NCI-H345 (cell line): ENCODE measurements at places on chromosomes 5 and 9.

DNA sequence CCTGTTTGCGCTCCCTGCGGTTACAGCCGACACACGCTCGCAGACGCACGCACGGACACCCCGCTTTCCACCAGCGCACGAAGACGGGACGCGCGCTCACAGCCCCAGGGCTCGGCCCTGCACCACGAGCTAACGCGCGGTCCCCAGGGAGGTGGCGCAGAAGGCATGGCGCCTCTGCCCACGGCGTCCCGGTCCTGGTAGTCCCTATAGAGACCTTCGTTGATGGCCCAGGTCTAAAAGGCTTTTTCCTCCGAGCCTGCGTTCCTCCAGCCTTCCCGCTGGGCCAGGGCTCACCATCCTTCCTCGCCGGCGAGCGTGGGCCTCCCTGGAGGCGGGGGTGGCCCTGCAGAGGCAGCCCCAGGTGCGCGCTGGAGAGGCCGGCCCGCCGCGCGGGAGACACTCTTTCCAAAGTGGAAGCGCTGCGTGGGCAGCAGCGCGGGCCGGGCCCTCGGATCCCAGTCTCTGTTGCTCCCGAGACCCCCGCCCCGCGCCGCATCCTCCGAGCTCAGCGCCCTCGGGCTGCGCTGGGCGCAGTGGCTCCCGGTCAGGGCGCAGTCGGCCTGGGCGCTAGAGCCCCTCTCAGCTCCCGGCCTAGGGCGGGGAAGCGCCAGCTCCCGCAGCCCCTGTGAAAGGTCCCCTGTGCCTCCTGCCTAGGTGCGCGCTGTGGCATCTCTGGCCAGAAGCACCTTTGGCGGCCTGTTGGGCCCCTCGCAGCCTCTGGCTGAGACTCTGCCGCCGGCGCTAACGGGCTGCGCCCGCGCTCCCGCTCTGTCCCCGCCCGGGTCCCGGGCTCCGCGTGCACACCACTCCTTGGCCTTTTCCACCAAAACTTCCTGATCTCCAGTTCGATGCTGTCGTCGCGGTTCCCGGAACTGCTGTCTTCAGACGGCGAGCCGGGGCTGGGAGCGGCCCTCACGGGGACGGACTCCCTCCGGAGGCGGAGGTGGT lies 31.9 kb upstream of the FANCC start:
- DNase-seq = no peak

DNA sequence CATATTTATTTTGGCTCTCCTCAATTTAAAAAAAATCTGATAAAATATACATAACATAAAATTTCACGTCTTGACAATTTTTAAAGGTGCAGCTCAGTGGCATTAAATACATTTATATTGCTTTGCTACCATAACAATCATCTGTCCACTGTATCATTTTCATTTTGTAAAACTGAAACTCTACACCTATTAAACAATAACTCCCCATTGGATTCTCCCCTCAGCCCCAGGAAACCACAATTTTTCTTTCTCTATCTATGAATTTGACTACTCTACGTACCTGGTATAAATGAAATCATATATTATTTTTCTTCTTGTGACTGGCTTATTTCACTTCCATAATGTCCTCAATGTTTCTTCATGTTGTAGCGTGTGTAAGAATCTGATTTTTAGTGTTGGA lies 563.5 kb downstream of the PRR16 start:
- no peak for DNase-seq

GRCh38 chr9:134234687-134235359 lies 70.5 kb upstream of the RNU6ATAC start:
- DNase-seq = no peak

- no peak for DNase-seq
Observed at GRCh38 chr9:92359394-92359995, 33.7 kb downstream of the CENPP start.

GRCh38 chr5:82641331-82642003 lies 363.3 kb upstream of the RPS23 start:
- DNase-seq = peak; percentile 82

DNA sequence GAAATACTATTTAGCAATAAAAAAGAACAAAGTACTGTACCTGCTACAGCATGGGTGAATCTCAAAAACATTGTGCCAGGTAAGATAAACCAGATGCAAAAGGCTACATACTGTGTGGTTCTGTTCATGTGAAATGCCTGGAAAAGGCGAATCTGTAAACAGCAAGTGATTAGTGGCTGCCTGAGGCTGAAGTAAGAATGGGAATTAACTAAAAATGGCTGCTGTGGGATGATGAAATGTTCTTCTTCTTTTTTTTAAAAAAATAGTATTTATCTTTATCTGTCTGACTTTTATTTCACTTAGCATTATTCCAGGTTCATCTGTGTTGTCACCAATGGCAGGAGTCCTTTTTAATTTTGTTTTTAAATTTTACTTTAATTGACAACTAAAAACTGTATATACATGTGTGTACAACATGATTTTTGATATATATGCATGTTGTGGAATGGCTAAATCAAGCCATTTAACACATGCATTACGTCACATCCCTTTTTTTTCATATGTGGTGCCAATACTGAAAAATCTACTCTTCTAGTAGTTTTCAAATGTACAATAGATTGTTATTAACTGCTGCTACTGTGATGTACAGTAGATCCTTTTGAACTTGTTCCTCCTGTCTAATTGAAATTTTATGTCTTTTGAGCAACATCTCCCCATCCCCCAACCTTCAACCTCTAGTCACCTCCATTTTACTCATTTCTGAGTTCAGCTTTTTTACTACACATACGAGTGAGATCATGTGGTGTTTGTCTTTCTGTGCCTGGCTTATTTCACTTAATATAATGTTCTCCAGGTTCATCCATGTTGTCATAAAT lies 62.9 kb upstream of the TNFAIP8 start:
- DNase-seq = no peak

- DNase-seq = no peak
Observed at GRCh38 chr5:33468775-33469435, 28.1 kb downstream of the TARS1 start.

- no peak for DNase-seq
Observed at GRCh38 chr5:166178411-166179080, 2112.9 kb upstream of the WWC1 start.

DNA sequence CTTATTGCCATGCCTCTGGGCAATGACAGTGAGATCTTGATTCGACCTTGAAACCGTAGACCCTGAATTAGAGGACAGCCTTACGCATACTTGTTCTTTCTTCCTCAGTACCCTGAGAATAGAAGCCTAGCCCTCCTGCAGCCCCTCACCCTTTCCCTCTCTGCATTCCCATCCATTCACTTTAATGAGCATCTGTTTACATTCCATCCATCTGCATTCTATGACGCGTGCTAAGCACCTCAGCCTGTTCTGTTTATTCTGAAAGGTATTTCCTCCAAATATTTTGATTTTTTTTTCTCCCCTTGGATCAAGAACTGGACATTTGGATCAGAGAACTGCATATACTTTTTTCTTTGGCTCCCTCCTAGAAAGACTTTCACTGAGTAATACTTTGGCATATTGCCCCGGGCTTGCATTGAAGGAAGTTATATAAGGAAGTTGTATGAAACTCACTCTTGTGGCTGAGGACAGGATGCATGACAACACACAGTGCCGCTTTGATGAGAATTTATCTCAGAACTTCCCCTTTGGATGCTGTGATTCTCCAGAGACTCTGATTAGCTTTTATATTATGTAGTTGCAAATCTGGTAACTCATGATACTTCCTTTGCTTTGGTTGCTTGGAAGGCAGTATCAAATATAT lies 15.7 kb downstream of the TMEM8B start:
- DNase-seq = no peak

GRCh38 chr5:80860924-80861613 lies 99.1 kb upstream of the RASGRF2 start:
- no peak for DNase-seq

- no peak for DNase-seq
Observed at GRCh38 chr5:53126521-53126920, 17.0 kb upstream of the MOCS2 start.

DNA sequence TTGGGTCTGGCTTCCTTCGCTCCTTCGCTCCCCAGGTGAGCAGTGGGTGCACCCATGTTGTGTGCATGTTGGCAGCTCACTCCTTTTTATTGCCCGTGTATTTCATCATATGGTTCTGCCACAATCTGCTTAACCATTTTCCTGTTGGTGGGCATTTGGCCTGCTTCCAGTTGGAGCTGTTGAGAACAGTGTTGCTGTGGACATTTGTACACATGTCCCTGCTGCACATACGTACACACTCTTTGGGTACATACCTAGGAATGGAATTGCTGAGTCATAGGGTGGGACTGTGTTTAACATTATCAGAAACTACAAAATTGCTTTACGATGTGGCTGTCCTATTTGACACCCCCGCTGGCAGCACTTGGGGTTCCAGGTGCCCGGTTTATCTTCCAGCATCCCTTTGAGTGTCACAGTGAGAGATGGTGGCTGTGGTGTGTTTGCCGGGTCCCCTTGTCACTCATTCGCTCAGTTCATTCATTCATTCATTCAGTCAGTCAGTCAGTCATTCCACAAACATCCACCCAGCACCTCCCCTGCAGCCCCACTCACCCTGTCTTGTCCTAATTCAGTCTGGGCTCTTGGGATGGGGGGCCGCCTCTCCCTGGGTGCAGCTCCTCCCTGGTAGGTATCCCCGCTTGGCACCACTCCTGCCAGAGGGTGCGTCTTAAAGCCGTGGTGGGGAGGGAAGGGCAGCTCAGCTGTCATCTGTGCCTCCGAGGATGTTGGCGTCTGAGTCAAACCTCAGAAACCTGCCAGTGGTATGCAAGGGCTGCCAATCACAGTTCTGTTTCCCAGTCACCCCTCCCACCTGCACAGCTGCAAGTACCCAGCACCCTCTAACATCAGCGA lies 7.9 kb upstream of the FIBCD1 start:
- peak; percentile 19 for DNase-seq

- DNase-seq = no peak
Observed at GRCh38 chr5:140967226-140967893, 1.1 kb downstream of the PCDHAC2 start.
